ENCODE measurements at places on chromosomes 3 and 15.

DNA sequence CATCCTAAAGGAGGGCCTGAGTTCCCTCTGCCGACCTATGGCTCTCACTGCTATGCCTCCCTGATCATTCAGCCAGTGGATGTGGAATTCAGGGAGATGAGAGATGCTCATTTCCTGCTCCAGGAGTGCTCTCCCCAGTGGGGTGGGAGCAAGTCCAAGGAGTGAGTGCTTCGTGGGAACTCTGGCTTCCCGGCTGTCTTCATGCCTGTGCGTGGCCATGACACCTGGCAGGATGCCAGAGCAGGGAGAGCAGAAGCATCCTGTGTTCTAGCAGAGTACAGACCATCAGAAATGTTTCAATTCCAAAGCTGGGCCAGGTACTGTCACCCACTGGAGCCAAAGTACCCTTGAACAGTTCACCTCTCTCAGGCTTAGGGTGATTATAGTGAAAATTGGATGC, 45.1 kb downstream of the APH1B start:
- DNase-seq = no peak

GRCh38 chr3:37493485-37494080, 319.2 kb upstream of the LRRFIP2 start:
- DNase-seq = no peak

DNA sequence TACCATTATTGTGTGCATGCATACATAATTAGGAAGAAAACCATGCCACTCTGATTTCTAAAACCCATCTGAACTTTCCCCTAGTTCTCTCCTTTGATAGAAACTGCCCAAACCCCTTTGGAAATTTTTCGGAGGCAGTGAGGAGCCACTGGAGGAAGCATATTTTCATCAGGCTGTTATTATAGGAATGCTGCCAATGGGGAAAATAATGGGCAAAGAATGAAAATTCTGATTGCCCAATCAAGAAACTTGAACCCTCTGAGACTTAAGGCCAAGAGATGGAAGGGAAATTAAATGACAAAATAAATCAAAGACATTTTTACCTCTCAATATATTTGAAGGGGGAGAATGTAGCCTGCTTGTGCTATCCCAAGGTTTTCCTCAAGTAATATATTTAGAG, 376.0 kb upstream of the PDZRN3 start:
- DNase-seq = no peak

GRCh38 chr3:186896875-186897274, 33.5 kb upstream of the ST6GAL1 start:
- DNase-seq = no peak

DNA sequence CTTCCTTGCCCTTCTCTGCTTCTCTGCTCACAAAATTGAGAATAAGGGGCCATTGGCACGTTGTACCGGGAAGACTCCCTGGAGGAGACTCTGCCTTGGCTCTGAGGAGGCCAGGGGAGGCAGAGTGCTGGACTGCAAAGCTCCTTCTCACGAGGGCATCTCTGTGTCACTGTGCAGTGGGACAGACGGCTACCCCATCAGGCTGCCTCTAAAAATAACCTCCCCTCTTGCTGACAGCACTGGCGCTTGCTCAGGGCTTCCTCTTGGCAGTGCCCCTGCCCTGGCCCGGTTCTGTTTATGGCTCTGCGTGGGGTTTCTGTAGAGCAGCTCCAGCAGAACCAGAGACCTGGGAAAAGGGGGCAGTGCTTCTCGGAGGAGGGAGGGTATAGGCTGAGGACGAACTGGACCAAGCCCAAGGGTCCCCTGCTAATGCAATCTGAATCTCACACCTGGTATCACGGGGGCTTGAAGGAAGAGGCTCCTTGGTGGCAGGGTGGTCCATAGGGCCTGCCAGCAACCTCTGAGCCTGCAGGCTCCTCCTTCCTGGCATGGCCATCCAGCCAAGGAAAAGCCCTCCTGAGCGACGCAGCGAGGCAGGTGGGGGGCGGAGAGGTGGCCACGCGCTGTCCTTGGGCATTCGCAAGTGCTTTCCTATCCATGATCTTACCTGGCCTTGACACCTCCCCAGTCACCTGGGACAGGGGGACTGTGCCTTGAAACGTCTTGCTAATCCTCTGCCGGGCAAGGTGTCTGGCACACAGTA, 63.3 kb upstream of the TLE3 start:
- no peak for DNase-seq

DNA sequence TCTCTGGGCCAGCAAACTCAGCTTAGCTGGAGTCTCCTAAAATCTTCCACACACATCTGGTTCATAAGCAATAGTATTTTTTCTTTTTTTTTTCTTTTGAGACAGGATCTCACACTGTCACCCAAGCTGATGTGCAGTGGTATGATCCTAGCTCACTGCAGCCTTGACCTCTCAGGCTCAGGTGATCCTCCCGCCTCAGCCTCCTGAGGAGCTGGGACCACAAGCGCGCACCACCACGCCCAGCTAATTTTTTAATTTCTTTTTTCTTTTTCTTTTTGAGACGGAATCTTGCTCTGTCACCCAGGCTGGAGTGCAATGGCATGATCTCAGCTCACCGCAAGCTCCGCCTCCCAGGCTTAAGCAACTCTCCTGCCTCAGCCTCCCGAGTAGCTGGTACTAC, 34.3 kb downstream of the RNU5B-1 start:
- DNase-seq = no peak

DNA sequence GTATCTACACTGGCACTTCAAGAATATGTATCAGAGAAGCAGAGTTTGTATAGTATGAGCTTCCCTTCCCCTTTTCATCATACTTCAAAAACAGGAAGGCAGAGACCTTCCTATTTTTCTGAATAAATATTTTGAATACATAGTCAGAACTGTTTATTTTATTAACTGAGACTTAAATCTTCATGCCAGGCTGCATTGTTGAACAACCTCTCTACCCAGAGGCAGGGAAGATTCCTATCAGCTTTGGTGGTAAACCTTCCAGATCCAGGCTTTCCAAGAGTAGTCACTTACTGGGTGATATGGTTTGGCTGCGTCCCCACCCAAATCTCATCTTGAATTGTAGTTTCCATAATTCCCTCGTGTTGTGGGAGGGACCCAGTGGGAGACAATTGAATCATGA, 217.4 kb upstream of the ATP11B start:
- no peak for DNase-seq

- no peak for DNase-seq
These were observed 67.7 kb upstream of the BNC1 start for GRCh38 chr15:83352119-83352518.

DNA sequence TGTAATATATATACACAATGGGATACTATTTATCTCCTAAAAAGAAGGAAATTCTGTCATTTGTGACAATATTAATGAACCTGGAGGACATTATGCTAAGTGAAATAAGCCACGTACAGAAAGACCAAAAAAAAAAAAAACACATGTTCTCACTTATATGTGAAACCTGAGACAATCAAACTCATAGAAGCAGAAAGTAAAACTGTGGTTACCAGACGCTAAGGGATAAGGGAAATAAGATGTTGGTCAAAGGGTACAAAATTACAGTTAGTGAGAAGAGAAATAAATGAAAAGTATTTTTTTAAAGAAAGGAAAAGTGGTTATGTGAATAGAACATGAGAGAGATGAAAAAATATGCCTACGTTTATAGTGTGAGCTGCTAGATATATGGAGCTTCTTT, 101.1 kb downstream of the CPNE4 start:
- no peak for DNase-seq

GRCh38 chr3:77041811-77042210, 1.9 kb downstream of the ROBO2 start:
- no peak for DNase-seq

GRCh38 chr3:157166561-157166960, 6.6 kb upstream of the CCNL1 start:
- no peak for DNase-seq

GRCh38 chr15:88048755-88049154, 207.8 kb downstream of the NTRK3 start:
- DNase-seq = no peak

GRCh38 chr3:143218166-143218835, 98.7 kb downstream of the CHST2 start:
- no peak for DNase-seq

- no peak for DNase-seq
These were observed 40.1 kb upstream of the MUC13 start for GRCh38 chr3:124974691-124975090.

DNA sequence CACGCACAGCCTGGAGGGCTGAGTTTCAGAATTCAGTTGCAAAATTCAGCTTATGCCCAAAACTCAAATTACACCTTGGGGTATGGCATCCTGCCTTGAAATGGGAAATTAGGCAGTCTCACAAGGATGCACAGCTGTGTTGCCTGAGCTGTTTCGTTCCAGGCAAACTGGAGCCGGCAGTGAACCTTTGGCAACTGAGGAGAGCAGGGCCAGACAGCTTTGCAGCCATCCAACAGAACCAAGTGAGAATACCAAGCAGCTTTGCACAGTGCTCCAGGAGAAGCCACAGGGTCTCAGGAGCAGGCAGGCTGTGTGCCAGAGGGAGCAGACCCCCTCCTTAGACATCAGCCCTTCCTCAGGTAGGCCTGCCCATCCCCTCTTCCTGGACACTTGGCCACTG, 32.5 kb upstream of the BFSP2 start:
- DNase-seq = no peak

- no peak for DNase-seq
These were observed 429 bp downstream of the PARP9 start for GRCh38 chr3:122563717-122564025.

GRCh38 chr3:23438657-23439056, 235.5 kb downstream of the UBE2E2 start:
- DNase-seq = no peak

- DNase-seq = no peak
These were observed 63.2 kb upstream of the HES1 start for GRCh38 chr3:194072691-194073279.

DNA sequence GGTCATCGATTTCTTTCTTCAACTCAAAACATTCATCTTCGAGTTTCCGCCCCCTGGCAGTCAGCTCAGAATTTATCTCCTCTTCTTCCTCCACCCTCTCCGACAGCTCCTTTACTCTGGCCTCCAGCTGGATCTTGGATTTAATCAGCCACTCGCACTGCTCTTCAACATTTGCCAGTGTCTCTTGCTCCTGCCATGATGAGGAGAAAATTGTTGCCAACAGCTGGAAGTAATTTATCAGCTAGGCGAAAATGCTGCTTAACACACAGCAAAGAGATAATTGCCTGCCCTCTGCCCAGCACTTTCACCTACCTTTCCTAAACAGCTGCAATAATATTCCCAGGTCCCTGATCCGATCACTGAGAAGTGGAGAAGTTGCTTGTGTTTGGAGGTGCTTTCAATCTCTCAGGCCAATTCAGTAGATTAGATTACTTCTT, 69.3 kb downstream of the MYH15 start:
- no peak for DNase-seq

- no peak for DNase-seq
These were observed 145.0 kb downstream of the KCNH8 start for GRCh38 chr3:19293295-19293694.

DNA sequence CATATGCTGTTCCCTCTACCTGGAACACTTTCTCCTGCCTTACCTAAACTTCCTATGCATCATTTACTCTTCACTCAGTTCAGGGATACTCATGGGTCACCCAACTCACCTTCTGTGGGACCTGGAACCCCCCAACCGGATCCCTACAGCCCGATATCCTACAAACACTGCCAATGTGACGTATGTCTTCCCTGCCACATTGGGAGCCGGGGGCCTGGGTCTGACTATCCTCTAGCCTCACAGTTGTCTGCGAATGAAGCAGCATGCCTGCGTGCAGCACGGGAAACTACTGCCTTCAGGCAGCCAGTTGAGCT, 405 bp downstream of the NPRL2 start:
- DNase-seq = no peak

- no peak for DNase-seq
These were observed 292.3 kb downstream of the TIGIT start for GRCh38 chr3:114586119-114586518.

GRCh38 chr3:24963762-24964625, 464.1 kb upstream of the RARB start:
- DNase-seq = no peak

GRCh38 chr3:44890852-44891251, 16.4 kb downstream of the TGM4 start:
- DNase-seq = no peak

DNA sequence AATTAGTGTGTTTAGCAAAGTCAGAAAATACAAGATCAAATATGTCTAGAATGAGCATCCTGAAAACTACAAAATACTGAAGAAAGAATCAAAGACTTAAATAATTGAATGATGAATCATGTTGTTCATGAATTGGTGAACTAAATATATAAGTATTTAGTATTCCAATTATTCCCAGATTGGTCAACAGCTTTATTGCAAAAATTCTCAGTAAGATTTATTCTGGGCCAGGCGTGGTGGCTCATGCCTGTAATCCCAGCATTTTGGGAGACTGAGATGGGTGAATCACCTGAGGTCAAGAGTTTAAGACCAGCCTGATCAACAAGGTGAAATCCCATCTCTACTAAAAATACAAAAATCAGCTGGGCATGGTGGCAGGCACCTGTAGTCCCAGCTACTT, 250.0 kb upstream of the NECTIN3 start:
- DNase-seq = no peak

DNA sequence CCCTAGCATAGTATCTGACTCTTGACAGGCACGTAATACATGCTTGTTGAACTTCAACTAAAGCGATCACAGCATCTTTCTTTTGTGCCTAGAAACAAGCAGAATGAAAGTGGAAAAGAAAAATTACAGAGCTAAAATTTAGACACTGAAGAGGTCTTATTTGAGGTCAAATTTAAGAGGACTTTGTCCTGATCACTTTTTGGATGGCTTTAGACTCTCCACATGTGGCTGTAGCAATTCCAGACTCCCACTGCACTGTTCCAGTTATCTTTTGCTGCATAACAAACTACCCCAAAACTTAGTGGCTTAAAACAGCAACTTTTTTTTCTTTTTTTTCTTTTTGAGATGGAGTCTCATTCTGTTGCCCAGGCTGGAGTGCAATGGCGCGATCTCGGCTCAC, 23.5 kb downstream of the DPH3 start:
- no peak for DNase-seq

- no peak for DNase-seq
These were observed 124.8 kb upstream of the PTX3 start for GRCh38 chr3:157311633-157312375.

DNA sequence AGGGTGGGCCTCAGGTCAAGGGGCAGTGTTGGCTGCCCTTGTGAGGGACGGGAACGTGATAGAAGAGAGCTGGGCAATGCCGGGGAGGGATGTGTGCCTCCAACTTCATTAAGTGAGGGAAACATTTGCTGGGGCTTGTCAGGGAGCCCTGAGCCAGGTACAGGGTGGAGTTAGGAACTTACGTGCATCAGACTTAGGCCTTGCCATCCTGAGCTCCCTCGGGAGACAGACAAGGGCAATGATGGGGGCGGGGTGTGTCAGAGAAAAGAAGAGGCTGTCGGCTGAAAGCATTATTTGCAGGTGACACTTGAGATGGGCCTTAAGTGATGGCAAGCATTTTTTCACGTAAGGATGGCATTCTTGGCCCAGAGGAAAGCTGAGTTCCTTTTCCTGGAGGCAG, 1.6 kb downstream of the FAM131A start:
- no peak for DNase-seq

All from memory B cell (primary cell).